Stimulated activated CD8-positive, alpha-beta memory T cell treated with anti-CD3 and anti-CD28 coated beads, Interleukin-4, amount 100 ng/mL, for 24 hours (primary cell): ENCODE measurements at places on chromosomes 5 and 9.

GRCh38 chr5:73253047-73253660 lies 80.2 kb downstream of the TMEM174 start:
- DNase-seq: no peak

- DNase-seq: no peak
Observed at GRCh38 chr9:134598884-134599245, 42.7 kb upstream of the COL5A1 start.

- no peak for DNase-seq
Observed at GRCh38 chr9:124688238-124688904, 82.7 kb downstream of the NR6A1 start.

DNA sequence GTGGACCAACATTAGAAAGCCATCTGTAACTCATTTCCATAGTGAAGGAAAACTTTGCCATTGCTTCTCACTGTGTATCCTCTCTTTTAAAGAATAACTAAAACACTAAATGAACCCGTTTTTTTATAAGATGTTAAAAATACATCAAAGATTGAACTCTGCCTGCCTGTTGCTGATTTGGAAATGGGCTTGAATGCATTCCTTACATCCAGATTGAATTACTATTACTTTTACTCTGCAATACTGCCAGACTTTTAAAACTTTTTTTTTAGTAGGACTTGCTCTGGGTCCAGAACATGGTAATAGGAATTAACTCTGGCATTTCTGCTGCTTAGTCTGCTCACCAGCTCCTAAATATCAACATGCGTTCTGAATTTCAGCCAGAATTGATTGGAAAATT lies 176.8 kb upstream of the PAPPA start:
- no peak for DNase-seq

GRCh38 chr5:59254055-59254687 lies 639.4 kb downstream of the PDE4D start:
- DNase-seq: no peak

DNA sequence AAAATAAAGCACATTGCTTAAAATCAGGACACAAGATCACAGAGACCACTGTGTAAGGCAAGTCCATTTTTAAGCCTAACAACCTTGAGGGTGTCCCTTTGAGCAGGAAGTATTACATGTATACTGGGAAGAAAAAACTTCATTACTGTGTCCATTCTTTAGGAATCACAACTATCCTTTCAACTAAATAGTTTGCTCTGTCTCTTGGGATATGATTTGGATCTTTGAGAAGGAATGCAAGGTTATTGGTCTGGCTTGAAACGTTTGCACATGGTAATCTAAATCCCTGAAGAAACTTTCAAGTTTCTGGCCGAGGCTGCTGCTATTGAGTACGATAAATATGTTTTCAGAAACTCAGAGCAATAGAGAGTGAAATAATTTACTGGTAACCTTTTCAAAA lies 923.0 kb upstream of the SEMA6A start:
- DNase-seq: no peak

- no peak for DNase-seq
Observed at GRCh38 chr5:99272576-99272975, 343.8 kb upstream of the CHD1 start.

DNA sequence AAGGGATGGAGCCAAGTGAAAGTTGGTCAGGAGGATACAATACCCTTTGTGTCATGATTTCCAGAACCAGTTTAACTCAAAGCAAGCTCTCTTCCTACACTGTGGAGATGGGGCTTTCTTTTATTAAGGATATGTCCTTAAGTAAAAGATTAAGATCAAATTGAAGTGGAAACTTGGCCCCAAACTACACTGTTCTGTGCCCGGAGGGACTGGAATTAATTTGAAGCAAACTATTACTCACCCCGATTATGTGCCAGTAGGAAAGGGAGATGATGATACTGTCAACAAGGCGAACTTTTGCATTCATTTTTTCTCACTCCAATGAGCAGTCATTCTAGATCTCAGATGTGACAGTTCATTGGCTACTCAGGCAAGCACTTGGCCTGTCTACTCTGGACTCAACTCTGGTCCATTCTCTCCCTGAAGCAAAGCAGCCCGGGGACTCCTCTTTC lies 186.7 kb downstream of the NTRK2 start:
- DNase-seq: no peak

DNA sequence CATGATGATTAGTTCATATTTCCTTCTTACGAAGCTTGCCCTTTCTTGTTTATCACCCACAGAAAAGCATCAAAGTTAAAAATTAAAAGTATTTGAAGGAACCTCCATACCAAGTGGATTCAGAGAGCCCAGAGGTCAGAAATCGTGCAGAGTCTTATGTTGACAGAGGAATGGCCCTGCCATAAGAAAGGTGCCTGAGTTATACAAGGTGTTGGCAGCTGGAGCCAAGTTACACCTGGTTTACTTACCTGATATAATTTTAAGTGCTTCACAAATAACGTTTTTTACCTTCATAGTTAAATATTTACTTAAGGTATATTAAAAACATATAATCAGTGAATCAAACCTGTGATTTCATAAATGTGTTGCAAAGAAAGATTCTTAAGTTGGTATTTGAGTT lies 42.3 kb upstream of the DHFR start:
- no peak for DNase-seq

- no peak for DNase-seq
Observed at GRCh38 chr5:149108651-149109280, 32.5 kb upstream of the ABLIM3 start.

GRCh38 chr5:133499895-133500294 lies 112.4 kb downstream of the FSTL4 start:
- no peak for DNase-seq

GRCh38 chr5:31255041-31255440 lies 61.6 kb downstream of the CDH6 start:
- no peak for DNase-seq

DNA sequence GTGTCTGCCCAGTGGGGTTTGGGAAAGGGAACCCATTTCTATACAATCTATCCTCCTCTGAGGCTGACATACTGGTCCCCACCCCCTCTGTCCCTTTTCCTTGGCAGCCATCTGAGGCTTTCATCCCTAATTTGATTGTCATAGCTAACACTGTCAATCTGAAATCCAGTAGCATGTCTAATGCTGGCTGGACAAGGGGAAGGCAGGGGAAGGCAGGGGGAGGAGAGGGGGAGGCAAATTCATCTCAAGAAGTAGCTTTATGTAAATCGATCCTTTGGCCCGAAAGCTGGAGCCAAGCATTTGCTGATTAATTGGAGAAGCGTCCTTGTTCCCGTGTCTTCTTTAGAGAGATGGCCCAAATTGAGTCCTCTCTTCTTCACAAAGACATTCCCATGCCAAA lies 314.1 kb upstream of the PANK3 start:
- DNase-seq: no peak

DNA sequence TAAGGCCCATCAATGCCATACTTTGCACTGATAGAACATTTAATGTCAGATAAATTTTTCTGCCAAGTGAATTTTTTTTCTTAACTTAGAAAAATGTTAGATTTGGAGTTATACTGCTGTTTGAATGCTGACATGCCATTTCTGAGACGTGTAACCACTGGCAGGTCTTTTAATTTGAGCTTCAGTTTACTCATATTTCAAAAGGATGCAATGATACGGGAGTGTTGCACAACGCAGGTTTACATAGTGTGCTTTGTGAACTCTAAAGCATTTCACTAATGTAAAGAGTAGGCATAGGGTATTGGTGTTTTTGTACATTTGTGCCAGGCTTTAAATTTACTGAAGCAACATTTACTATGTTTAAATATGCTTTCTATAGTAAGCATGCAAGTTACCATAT lies 4.2 kb downstream of the ZBTB43 start:
- no peak for DNase-seq

- DNase-seq: no peak
Observed at GRCh38 chr5:96200641-96201040, 232.4 kb downstream of the PCSK1 start.

DNA sequence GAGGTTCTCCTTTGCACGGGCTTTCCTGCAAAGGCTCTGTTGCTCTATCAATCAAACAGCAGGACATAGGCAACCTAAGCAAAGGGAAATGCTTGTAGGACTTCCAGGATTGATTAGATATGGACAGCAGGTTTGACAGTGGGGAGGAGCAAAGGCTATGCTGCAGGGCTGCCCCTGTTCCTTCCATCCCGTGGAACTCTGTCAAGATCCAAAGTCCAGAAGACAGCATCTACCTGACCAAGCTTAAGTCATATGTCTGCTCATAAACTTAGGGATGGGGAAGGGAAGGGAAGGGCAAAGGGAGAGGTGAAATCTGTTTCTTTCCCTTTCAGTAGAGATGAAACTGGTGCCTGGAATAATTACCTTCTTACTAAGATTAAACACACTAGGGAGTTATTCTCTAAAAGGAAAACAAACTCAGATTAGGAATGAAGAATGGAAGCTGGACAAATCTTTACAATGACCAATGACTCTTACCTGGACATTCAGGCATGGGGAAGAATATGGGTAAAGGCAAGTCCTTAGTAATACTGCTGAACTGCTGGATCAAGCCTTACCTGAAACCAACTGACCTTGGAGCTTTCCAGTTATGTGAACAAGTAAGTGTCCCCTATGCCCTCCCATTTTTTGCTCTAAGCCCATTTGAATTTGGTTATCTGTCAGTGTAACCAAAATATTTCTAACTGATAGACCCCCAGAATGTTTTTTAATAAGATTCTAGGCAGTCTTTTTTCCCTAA lies 8.4 kb upstream of the ACOT12 start:
- no peak for DNase-seq

- DNase-seq: no peak
Observed at GRCh38 chr5:165188556-165189175, 1683.2 kb downstream of the MAT2B start.

DNA sequence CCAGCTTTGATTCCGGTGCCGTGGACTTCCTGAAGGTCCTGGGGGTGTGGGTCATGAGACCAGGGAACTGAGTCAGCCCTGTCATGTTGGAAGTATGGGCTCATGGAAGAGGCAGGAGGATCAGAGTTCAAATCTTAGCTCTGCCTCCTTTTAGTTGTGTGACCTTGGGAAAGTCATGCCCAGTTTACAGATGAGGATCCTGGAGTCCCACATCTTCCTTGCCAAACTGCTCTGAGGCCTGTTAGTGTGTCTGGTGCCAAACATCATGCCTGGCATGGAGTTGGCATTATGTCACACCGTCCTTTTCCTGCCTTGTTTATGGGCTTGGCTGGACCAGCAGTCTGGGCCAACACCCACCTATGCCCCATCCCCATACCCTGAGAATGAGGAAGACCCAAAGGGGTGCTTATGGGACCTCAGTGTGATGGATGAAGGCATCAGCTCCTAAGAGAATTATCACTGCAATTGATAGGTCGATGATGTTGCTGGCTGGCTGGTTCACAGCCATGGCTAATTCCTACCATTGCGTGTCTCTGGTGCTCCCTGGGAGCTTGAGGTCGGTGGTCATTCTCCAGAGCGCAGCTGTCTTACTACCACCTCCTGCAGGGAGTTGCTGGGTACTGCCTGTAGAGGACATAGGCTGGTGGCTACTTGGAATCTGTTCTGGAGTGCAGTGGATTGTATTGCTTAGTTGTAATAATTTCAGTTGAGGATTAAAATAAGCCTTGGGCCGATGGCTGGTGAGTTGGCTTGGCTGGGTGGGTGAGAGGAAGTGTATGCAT lies 140.5 kb upstream of the PITX1 start:
- no peak for DNase-seq

DNA sequence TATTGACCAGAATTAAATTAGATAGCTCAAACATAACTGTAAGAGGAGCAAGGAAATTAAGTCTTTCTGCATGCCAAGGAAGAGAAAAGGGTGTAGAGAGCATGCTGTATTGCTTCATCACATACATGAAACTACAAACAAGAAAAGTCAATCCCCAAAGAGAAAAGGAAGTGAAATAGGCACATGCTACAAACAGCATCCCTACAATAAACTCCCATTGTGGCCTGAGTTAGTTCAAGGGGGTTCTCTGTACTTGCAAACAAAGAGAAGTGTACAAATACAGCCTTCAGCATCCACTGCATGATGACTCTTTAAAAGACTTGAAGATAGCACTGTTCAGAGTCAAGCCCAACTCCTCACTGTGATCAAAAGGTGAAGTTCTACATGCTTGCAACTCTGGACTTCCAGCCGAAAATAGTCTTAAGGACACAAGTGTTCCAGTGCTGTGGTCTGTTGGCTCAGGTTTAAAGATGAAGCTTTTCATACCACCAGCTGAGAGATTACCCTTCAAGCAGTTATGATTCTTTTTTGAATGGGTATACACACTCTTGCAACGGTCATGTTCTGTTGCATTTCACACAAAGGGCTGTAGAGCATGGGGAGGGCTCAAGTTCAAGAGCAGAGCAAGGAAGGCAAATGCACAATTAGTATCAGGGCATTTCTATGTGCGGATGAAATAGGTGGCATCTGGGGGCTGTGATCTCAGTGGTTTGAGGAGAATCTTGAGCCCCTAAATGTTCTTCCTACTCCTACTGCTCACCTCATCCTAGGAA lies 534.5 kb downstream of the EBF1 start:
- no peak for DNase-seq

- DNase-seq: no peak
Observed at GRCh38 chr9:121360601-121361374, 9.3 kb downstream of the STOM start.

- no peak for DNase-seq
Observed at GRCh38 chr9:126508928-126509327, 104.8 kb upstream of the LMX1B start.

DNA sequence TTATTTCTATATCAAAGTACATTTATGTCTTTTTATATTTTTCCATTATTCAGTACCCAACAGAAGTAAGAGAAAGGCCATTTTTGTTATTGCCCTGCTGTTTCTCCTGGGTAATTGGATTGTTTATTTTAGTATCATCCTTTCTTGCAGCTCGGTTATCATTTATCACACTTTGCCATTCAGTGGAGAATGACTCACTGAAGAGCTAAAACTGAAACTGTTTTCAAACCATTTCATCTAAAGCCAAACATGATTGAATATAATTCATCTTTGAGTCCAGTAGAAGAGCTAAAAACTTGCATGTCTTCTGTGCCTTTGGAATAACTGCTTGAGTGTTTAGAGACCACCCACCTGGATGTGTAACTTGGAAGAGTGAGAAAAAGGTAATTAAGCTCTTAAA lies 139.5 kb upstream of the PRDM9 start:
- no peak for DNase-seq

GRCh38 chr9:6133346-6134063 lies 82.1 kb upstream of the IL33 start:
- no peak for DNase-seq

- DNase-seq: no peak
Observed at GRCh38 chr9:121634329-121635261, 16.8 kb upstream of the DAB2IP start.

- no peak for DNase-seq
Observed at GRCh38 chr5:113065626-113066025, 89.0 kb downstream of the DCP2 start.
